Thoracic aorta (tissue), 2 donors: ENCODE measurements at places on chromosomes 12 and 14.

- no peak for DNase-seq
Observed at GRCh38 chr14:75236467-75236866, 42.2 kb upstream of the FOS start.

- DNase-seq, result no peak
Observed at GRCh38 chr14:53741479-53742232, 215.0 kb downstream of the BMP4 start.

GRCh38 chr12:105729926-105730325 lies 399.4 kb downstream of the C12orf75 start:
- no peak for DNase-seq

DNA sequence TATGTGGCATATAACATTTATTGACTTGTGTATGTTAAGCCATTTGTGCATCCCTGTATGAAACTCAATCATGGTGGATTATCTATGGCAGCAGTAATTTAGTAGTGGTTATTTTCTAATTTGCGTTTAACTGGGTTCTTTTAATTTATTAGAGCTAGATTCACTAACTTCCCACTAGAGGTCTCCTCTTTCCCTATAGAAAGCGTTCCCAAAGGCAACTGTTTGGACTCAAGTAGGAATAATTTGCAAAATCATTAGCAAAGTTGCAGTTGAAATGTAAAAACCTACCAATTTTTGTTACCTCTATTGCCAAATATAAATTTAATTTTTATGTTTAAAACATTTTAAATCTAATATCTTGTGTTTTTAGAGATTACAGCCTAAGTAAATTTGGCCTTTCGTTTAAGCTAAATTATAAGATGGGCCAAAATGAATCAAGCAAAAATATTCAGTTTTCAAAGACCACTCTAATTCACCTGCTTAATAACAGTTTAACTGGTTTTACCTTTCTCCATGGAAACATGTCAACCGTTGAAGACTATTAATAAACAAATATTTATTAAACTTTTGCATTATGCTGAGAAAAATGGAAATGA lies 6.0 kb downstream of the DMAC2L start:
- DNase-seq, result no peak

- DNase-seq, result no peak
Observed at GRCh38 chr12:50934981-50935807, 17.1 kb upstream of the HIGD1C start.
